ENCODE measurements at places on chromosomes 11 and 22.

GRCh38 chr11:130074736-130075135, 5.0 kb downstream of the APLP2 start:
- no peak for DNase-seq

GRCh38 chr11:945986-946385, 20.3 kb downstream of the AP2A2 start:
- no peak for DNase-seq

- no peak for DNase-seq
Measured at GRCh38 chr22:37303821-37304274, 21.5 kb downstream of the CYTH4 start.

- DNase-seq: no peak
Measured at GRCh38 chr11:44322243-44322642, 12.3 kb upstream of the ALX4 start.

DNA sequence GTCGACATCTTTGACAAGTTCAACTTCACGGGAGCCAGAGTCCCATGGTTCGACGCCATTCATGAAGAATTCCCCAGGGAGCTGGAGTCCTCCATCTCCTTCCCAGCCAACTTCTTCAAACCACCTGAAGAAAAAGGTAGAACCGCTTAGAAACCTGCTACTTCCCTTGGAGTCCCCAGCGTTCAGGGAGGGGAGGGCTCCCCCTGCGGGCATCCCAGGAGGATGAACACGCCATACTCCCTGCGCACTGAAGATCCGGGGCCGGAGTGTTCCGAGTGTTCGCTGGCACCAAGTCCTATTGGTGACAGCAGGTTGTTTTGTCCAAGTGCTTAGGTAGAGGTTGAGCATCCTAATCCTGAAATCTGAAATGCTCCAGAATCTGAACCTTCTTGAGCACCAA, 51.7 kb upstream of the PRODH start:
- DNase-seq: no peak

DNA sequence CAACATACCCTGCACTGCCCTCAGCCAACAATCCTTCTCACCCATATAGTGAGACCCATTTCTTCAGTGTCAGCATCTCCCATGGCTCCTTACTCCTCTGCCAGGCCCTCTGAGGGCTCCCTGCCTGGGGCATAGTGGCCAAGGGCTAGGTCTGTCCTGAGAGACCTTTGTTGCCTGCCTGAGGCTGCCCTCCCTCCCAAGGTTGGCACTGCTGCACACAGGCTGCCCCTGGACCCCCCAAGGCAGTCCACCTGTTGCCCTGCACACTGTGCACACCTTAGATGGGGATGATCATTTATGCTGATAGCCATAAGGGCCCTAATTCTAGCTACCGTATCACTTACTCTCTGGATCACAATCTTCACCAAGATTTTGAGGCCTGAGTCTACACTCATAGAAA, 57.0 kb upstream of the SUSD2 start:
- DNase-seq: no peak

GRCh38 chr11:8020244-8020597, 33.1 kb downstream of the EIF3F start:
- DNase-seq: no peak

Measured in anterior cingulate cortex (tissue), 58 donors.